Endothelial cell of umbilical vein (primary cell): ENCODE measurements at places on chromosomes 12 and 14.

DNA sequence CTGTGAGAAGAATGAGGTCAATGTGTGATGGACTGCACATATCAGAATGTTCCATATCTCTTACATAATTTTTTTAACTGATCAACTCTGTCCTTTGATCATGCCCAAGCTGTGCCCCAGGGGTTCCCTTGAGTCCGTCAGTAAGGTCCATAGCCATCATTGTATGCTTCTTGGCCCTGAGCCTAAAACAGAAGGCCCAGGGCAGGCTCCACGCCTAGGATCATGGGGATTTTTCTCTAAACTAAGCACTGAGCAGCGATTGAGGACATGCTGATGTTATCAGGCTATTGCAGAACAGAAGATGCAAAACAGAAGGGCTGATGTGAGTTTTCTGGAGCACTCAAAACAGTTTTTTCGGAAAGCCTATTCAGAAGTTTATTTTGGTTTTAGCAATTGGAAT, 20.9 kb downstream of the RNASE9 start:
- DNase-seq, result no peak

DNA sequence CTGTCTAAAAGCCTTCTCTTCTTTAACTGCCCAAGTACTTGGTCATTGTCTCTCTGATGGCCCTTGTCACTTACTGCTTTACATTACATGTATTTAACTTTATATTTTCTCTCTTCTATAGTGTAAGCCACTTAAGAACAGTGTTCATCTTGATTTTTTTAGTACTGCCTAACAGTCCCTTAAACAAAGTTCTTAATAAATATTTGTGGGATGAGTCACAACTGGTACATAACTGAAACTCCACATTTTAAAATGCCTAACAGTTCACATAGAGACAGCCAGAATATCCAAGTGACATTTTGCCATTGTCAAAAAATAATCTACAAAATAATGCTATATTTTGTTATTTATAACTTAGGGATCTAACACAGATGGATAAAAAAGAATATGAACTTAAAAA, 146.6 kb downstream of the STXBP6 start:
- DNase-seq, result peak; percentile 17

GRCh38 chr14:36996133-36996856, 176.1 kb downstream of the SLC25A21 start:
- peak; percentile 21 for DNase-seq

GRCh38 chr12:106903241-106903945, 52.3 kb upstream of the TMEM263 start:
- DNase-seq, result peak; percentile 67

DNA sequence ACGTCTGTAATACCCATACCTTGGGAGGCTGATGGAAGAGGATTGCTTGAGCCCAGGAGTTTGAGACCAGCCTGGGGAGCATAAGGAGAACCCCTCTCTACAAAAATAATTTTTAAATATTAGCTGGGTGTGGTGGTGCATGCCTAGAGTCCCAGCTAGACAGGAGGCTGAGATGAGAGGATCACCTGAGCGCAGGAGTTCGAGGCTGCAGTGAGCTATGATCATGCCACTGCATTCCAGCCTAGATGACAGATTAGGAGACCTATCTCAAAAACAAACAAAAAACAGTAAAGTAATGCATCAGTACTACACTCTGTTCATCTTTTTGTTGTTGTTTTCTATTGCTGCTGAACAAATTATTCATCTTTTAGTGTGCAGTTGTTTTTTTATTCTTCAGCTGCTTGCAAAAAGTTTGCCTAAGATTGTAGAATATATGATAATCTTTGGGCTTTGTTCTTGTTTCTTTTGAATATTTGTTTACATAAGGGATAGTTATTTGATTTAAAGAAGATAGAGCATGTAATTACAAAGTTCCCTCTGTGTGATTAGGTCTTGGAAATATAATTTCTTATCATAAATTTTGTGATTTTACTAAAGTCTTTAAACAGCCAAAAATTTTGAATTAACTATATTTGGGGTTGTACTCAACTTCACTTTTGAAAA, 8.2 kb downstream of the ARHGAP5 start:
- DNase-seq, result no peak

DNA sequence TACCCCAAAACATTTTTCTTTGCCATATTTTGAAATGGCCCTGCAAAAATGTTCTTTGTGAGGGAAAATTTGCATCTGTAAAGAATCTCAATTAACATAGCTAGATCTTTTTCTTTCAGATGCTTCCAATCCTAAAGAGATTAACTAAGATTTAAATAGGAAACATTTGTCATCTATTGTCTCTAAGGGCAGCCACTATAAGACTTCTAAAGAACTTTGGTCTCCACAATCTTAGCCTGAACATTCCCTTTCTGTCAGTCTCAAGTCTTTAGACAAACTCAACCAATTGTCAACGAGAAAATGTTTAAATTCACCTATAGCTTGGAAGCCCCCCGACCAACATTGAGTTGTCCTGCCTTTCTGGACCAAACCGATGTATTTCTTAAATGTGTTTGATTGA, 71.1 kb upstream of the RASSF8 start:
- DNase-seq, result no peak

GRCh38 chr12:33439587-33440011, at the start of gene SYT10:
SYT10 (minus strand) TSS chr12:33439819; CDS start chr12:33439522, 297 bp downstream.
- peak; percentile 12 for DNase-seq

DNA sequence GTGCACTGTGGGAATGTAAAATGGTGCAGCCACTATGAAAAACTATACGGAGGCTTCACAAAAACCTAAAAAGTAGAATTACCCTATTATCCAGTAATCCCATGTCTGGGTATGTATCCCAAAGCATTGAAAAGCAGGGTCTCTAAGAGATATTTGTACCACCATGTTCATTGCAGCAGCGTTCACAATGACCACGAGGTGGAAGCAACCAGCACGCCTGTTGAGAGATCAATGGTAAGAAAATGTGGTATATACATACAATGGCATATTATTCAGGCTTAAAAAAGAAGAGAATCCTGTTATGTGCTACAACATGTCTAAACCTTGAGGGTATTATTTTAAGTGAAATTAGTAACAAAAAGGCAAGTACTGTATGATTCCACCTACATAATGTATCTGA, 910 bp upstream of the NOPCHAP1 start:
- no peak for DNase-seq

- no peak for DNase-seq
Observed at GRCh38 chr14:90301122-90301521, 30.6 kb downstream of the NRDE2 start.

GRCh38 chr14:45373877-45374276, 120.9 kb upstream of the MIS18BP1 start:
- no peak for DNase-seq

- peak; percentile 32 for DNase-seq
Observed at GRCh38 chr12:29286081-29286790, 94.7 kb downstream of the ERGIC2 start.

DNA sequence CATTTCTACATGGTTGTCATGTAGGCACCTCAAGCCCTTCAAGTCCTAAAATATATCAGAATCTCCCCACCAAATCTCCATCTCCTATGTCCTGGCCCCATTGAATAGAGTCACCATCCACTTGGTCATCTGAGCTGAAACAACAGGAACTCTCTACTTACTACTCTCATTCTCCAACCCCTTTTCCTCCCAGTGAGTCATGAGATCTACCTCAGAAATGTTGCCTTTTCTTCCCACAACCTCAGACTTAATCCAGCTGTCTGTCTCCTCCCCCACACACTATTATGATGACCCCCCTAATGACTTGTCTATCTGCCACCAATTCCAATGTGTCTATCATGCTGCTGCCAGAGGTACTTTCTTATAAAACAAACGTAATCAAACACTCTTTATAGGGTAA, 72.3 kb upstream of the TMEM263 start:
- no peak for DNase-seq

- no peak for DNase-seq
Observed at GRCh38 chr12:83016991-83017390, 330.3 kb downstream of the TMTC2 start.

- no peak for DNase-seq
Observed at GRCh38 chr12:54463484-54463883, 9.9 kb downstream of the GTSF1 start.

GRCh38 chr14:69660344-69661193, 49.2 kb downstream of the SUSD6 start:
- peak; percentile 22 for DNase-seq

GRCh38 chr12:103279444-103279843, 216.3 kb downstream of the C12orf42 start:
- no peak for DNase-seq
